ENCODE measurements at places on chromosomes 11 and 22.
A peak's percentile ranks its signal among the peaks of the same experiment; 100 is the strongest.

DNA sequence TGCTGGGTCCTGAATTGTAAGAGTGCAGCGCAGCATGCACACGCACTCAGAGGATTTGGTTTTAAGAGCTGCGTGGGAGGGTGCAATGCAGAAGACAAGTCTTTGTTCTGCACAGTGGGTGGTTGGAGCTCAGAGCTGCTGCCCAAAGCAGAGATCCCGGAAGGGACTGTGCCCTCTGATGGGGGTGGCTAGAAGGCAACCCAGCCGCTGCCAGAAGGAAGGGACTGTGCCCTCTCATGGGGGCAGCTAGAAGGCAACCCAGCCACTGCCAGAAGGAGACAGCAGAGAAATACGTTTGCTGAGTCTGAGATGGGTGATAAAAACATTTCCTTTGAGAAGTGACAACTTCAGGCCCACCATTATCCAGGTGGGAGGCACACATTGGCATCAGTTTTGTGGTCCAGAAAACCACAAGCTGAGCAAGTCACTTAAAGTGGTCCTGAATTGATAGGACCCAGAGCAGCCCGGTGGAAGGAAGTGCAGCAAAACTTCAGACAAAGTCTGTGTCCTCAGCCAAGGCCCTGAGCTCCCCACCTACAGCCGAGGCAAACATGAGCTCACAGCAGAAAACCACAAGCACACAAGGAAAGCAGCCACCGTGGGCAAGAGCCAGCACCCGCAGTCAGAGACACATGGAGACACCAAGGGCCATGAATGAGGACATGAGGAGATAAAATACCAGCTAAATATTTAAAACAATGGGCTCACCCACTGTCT lies 4.3 kb downstream of the KRTAP5-6 start:
- H3K27me3 ChIP-seq, result no peaks in the 10 kb centered on the region
- no peak for DNase-seq
- no peak overlapping the region for H3K27ac ChIP-seq
- H3K4me3 ChIP-seq, result no peak overlapping the region
- no peaks in the 10 kb centered on the region for H3K36me3 ChIP-seq
- H3K4me1 ChIP-seq, result peaks cover 19% of the 10 kb centered on the region

- no peaks in the 10 kb centered on the region for H3K27me3 ChIP-seq
- peaks cover 27% of the 10 kb centered on the region for H3K36me3 ChIP-seq
- peaks cover 72% of the 10 kb centered on the region for H3K4me1 ChIP-seq
- H3K4me3 ChIP-seq, result peak overlapping the region; percentile 23
Measured at GRCh38 chr22:36383110-36383581, 4.6 kb downstream of the MYH9 start.

GRCh38 chr11:93089474-93090102 lies 108.2 kb downstream of the SLC36A4 start:
- H3K4me3 ChIP-seq, result no peak overlapping the region
- no peaks in the 10 kb centered on the region for H3K4me1 ChIP-seq
- no peak overlapping the region for H3K27ac ChIP-seq
- no peaks in the 10 kb centered on the region for H3K36me3 ChIP-seq
- no peaks in the 10 kb centered on the region for H3K27me3 ChIP-seq
- DNase-seq, result no peak

- no peak for DNase-seq
- H3K36me3 ChIP-seq, result no peaks in the 10 kb centered on the region
- no peak overlapping the region for H3K27ac ChIP-seq
- peaks cover 28% of the 10 kb centered on the region for H3K27me3 ChIP-seq
- H3K4me1 ChIP-seq, result no peaks in the 10 kb centered on the region
- H3K4me3 ChIP-seq, result no peak overlapping the region
Measured at GRCh38 chr22:45008186-45008681, 1.6 kb downstream of the PHF21B start.

DNA sequence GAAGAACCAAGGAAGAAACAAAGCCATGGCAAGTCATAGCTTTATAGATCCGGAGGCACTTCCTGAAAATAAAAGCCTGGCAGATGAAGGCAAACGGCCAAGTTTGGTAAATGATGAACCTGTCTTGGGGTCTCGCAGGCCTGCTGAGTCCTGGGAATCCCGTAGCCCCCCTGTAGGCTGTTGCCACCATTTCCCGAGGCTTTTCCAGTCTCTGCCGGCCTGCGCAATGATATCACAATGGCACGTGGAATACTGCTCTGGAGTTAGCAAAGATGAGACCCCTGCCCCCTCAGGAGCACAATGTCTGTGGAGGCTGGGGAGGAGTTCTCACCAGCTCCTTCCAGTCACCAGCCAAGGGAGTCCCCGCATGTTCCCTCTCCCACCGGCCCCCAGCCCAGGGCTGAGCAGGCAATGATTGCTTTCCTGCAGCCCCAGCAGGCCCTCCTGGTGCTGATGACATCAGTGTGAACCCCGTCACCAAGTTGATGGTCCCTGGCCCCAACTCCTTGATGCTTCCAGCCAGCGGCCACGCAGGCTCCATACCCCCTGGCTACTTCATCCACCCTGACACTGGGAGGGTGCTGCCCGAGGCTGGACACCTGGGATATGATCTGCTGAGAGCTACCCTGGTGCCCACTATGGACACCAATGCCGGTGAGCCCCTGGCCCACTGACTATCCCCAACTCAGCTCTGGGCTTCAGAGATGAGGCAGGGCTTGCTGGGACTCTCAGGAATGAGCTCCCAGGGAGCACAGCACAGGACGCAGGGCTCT lies 55.9 kb downstream of the BTG4 start:
- H3K27ac ChIP-seq, result no peak overlapping the region
- H3K4me3 ChIP-seq, result no peak overlapping the region
- H3K27me3 ChIP-seq, result no peaks in the 10 kb centered on the region
- DNase-seq, result no peak
- no peaks in the 10 kb centered on the region for H3K4me1 ChIP-seq

DNA sequence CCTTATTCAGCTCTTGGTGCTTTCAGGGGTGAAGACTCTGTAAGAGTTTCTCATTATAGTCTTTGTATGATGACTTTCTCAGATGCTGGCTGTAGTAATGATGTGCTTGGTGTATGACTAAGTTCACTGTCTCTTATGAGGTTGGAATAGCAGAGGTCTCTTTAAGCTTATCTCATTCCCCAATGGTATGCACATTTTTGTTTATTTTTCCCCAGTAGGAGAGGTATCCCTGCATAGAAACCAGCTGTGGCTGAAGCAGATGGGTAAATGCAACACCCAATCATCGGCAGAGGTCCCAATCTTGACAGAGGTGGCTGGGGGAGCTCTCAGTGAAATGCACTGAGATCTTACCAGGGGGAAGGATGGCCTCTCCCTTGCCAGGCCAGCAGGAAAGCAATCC lies 34.6 kb downstream of the BBOX1 start:
- no peak overlapping the region for H3K4me3 ChIP-seq
- H3K27me3 ChIP-seq, result no peaks in the 10 kb centered on the region
- H3K4me1 ChIP-seq, result no peaks in the 10 kb centered on the region
- no peak overlapping the region for H3K27ac ChIP-seq

DNA sequence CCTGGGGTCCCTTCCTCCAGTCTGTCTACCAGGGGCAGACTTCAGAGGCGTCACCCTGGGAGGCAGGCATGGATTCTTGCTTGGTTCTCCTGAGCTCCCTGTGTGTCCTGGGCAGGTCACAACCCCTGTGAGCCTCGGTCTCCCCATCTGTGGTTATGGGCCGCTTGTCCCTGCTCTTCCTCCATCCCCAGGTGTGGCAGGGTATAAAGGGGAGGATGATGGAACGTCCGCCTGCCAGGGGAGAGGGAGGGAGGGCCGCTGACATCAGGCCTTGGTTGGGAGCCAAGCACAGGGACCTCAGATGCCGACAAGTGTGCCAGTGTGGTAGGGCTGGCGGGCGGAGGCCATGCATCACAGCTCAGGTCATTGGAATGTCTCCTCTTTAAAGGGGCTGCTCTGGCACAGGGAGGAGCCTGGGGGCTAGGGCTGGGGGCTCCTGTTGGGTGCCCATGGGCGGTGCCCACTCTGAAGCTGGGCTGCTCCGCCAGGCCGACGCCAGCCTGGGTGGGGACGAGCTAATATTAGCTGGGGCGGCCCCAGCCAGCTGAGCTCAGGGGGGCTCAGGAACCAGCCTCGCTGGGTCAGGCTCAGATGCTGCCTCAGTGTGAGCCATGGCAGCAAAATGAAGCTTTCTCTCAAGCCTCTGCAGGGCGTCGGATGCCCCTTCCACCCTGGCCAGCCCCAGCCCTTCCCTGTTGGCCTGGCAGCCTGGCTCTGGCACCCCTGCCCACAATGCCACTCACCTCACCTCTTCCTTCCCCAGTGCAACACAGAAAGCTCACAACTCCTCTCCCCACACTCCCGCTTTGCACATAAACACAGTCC lies 12.8 kb downstream of the KCNC1 start:
- H3K27ac ChIP-seq, result no peak overlapping the region
- H3K36me3 ChIP-seq, result no peaks in the 10 kb centered on the region
- H3K27me3 ChIP-seq, result peaks cover 37% of the 10 kb centered on the region
- no peak overlapping the region for H3K4me3 ChIP-seq

DNA sequence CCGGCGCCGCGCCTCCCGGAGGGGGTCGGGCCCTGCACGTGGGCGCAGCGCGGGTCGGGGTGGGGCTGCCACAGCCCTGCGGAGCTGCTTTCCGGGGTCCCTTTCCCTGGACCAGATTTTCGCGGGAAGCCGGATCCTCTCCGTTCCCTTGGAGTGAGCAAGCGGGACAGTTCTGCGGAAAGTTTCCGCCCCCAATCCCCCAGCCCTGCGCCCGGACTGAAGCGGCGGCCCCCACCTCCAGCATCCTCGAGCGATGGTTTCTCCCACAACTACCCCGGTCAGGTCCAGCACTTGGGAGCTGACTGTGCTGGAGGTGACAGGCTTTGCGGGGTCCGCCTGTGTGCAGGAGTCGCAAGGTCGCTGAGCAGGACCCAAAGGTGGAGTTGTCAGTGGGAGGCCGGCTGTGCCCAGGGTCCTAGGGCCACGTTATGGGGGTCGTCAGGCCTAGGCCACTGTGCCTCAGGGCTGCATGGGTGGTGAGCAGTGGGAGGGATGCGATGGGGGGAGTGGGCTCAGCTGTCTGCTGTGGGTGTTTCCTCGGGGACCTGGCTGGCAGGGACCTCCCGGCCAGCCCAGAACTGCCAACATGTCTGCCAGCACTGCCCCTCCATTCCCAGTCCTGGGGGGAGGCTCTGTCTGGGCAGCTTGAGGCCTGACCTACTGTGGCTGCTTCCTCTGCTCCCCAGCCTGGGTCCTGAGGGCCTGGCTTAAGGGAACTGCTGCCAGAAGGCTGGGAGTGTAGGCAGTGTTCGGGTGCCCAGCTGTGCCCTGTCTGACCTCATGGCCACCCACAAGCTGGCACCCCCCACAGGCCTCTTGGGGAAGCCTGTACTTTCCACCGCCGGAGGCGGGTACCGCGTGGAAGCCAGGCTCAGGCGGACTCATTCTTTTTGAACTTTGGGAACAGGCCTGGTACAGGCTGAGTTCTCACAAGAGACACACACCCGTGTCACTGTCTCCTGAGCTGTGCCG lies 726 bp downstream of the ST3GAL4 start:
- H3K4me3 ChIP-seq, result peak overlapping the region; percentile 94
- DNase-seq, result no peak
- peaks cover 8% of the 10 kb centered on the region for H3K36me3 ChIP-seq
- H3K27ac ChIP-seq, result no peak overlapping the region
- H3K4me1 ChIP-seq, result peaks cover 71% of the 10 kb centered on the region
- H3K27me3 ChIP-seq, result no peaks in the 10 kb centered on the region

- DNase-seq, result peak; percentile 66
- peaks cover 56% of the 10 kb centered on the region for H3K4me1 ChIP-seq
- peak overlapping the region; percentile 19 for H3K4me3 ChIP-seq
- H3K36me3 ChIP-seq, result no peaks in the 10 kb centered on the region
Measured at GRCh38 chr11:122197066-122197987, 81.3 kb upstream of the BLID start.

GRCh38 chr22:29470159-29470855 lies 9.7 kb upstream of the NEFH start:
- H3K4me3 ChIP-seq, result peak overlapping the region; percentile 43
- DNase-seq, result no peak
- no peaks in the 10 kb centered on the region for H3K4me1 ChIP-seq
- no peak overlapping the region for H3K27ac ChIP-seq

DNA sequence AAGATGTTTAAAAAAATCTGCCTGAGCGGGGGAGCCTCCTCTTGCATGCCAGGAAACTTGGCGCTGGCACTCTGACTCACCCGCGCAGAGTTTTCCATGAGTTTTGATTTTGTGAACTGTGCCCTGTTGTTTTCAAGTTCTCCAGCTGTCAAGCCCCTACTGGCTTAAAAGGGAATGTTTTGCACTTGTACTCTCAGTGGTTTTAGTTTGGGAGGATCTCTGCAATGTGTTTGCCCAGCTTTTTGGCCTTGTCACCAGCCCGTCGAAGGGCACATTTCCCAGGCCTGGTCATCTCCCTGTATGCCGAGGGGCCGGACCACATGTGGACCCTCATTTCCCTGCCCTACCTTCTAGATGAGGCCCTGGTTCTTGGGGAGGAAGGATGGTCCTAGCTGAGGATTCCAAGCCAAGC lies 12.2 kb downstream of the MRGPRF start:
- no peak overlapping the region for H3K4me3 ChIP-seq
- peak; percentile 57 for DNase-seq
- no peak overlapping the region for H3K27ac ChIP-seq
- H3K36me3 ChIP-seq, result no peaks in the 10 kb centered on the region
- peaks cover 34% of the 10 kb centered on the region for H3K27me3 ChIP-seq

GRCh38 chr22:36872866-36873498 lies 12.2 kb downstream of the NCF4 start:
- H3K4me3 ChIP-seq, result no peak overlapping the region
- no peaks in the 10 kb centered on the region for H3K36me3 ChIP-seq
- DNase-seq, result no peak
- H3K27me3 ChIP-seq, result no peaks in the 10 kb centered on the region
- peaks cover 63% of the 10 kb centered on the region for H3K4me1 ChIP-seq

DNA sequence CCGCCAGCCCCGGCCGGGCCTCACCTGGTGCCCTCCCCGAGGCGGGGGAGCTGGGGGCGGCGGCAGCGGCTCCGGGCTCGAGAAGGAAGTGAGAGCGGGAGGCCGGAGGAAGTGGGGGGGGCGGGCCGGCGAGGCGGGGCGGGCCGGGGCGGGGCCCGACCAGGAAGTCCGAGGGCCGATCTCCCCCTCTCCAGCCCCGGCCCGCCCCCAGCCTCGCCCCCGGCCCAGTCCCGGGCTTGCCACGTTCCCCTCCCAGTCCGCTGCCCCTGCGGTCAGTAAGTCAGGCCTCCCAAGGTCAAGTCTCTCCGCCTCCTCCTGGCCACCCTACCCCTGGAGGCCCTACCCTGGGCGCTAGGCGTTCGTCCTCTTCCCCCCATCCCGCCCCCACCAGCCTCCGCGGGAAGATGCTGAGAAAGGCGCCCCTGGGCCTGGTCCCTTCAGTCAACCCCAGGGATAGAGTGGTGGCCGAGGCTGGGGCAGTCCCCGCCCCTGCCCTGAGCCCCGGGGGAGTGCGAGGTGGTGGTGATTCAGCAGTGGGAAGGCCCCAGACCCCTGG lies at the start of gene RHOG:
TSS of gene RHOG (minus strand) at position 90 of the 556 bp plus-strand sequence. CDS start 12,821 bp downstream, outside the sequence.
- H3K36me3 ChIP-seq, result no peaks in the 10 kb centered on the region
- peaks cover 10% of the 10 kb centered on the region for H3K4me1 ChIP-seq
- H3K4me3 ChIP-seq, result peak within 1 kb of the TSS; percentile 68
- peak within 1 kb of the TSS; percentile 43 for H3K27ac ChIP-seq
